Thoracic aorta (tissue), 2 donors: ENCODE measurements at places on chromosomes 5 and 9. TPM values are rescaled to one million over a fixed set of nuclear protein-coding genes. Genes with fewer than 3 reads are reported as not detected.

GRCh38 chr9:6645355-6646292 is at the start of gene GLDC:
TSS of gene GLDC (minus strand) at chr9:6645729. CDS start at chr9:6645499, 230 bp downstream.
- peak within 1 kb of the TSS; percentile 83 for H3K4me3 ChIP-seq
- DNase-seq: no peak
- no peak within 1 kb of the TSS for H3K27ac ChIP-seq
- H3K36me3 ChIP-seq: no peaks in the 10 kb centered on the region

- H3K36me3 ChIP-seq: no peaks in the 10 kb centered on the region
- no peak overlapping the region for H3K4me3 ChIP-seq
- H3K27me3 ChIP-seq: no peaks in the 10 kb centered on the region
- H3K27ac ChIP-seq: no peak overlapping the region
These were observed 165.5 kb downstream of the TSSK1B start for GRCh38 chr5:113269023-113269997.

DNA sequence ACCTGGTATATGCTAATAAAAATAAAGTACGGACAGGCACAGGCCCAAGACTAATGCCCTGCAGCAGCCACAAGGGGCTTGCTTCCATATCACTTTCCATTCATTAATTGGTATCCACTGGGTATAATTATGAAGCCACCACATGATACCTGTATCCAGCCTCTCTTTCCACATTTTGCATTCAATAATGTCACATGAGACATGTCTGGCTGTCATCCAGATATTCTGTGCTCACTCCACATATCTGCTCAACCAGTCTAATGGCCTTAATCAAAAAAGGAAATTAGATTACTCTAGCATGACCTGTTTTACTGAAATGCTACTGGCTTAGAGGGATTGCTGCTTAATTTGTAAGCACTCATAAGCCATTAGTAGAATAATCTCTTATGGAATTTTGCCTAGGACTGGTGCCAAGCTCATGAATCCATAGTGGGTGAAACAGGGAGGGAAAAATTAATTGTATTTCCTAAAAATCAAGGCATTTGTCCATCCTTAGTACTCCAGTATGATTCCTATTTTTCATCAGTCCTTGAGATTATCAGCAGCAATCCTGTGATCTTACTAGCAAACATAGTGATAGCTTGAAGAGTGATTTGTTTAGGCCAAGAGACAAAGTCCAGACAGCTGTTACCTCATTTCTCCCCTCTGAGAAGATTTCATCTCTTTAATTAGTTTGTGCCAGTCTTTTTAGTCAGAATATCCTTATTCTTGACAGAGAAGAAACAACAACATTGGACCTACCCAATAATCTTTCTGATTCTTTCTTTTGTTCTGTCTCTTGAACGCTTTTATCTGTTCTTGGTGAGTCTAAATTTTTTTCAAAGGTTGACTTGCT is 119.2 kb upstream of the ABCA1 start:
- H3K4me3 ChIP-seq: no peak overlapping the region
- no peak for DNase-seq
- no peaks in the 10 kb centered on the region for H3K4me1 ChIP-seq
- H3K27me3 ChIP-seq: no peaks in the 10 kb centered on the region

- peaks cover 21% of the 10 kb centered on the region for H3K4me1 ChIP-seq
- H3K36me3 ChIP-seq: no peaks in the 10 kb centered on the region
- no peak overlapping the region for H3K4me3 ChIP-seq
- H3K27me3 ChIP-seq: no peaks in the 10 kb centered on the region
These were observed 187.2 kb upstream of the PANK3 start for GRCh38 chr5:168766426-168766700.

GRCh38 chr5:38319491-38319890 is 61.1 kb downstream of the EGFLAM start:
- no peaks in the 10 kb centered on the region for H3K4me1 ChIP-seq
- H3K4me3 ChIP-seq: no peak overlapping the region
- H3K36me3 ChIP-seq: no peaks in the 10 kb centered on the region
- H3K27ac ChIP-seq: no peak overlapping the region
- DNase-seq: no peak

DNA sequence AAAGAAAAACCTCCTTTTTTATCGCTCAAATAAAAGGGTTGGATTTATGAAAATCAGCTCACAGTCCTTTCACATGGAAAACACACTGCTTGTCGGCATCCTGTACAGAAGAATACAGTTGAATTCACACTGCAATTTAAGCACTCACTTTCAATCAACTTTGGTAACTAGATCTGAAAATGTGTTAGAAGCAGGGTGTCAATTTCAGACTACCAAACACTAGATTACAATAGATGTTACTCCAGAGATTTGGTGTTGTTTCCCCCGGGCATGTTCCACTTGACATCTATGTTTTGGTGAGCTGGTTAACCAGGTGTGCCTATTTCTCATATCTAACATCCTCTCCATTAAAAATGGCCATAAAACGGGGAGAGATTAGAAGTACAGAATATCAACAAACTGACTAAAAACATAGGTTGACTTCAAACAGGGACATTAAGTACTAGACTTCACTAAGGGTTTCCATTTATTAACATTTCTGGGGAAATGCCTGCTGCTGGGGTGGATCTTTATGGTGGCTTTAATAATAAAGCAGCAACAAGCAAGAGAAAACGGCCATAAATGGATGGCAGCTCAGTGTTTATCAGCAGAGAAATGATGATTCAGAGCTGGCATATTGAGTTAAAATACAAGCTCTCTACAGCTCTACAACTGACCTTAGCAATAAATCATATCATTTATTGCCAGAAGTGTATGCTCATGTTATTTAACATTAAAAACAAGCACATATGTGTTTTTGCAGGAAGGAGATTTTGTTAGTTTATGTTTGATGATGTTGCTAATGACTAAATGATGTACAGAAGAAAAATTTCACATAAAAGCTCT is 158.8 kb downstream of the SLF1 start:
- no peaks in the 10 kb centered on the region for H3K27me3 ChIP-seq
- no peak for DNase-seq
- no peaks in the 10 kb centered on the region for H3K4me1 ChIP-seq
- H3K27ac ChIP-seq: no peak overlapping the region

The PCDHB6 gene
- 3.8 TPM for total RNA-seq

The RPL12 gene
- 806 TPM for total RNA-seq

The DNM1 gene
- 7.2 TPM for total RNA-seq

The SMIM33 gene
- total RNA-seq: not detected
